Heart left ventricle (tissue), 16 donors: ENCODE measurements at places on chromosomes 11 and 22. TPM values are rescaled to one million over a fixed set of nuclear protein-coding genes. Genes with fewer than 3 reads are reported as not detected.

DNA sequence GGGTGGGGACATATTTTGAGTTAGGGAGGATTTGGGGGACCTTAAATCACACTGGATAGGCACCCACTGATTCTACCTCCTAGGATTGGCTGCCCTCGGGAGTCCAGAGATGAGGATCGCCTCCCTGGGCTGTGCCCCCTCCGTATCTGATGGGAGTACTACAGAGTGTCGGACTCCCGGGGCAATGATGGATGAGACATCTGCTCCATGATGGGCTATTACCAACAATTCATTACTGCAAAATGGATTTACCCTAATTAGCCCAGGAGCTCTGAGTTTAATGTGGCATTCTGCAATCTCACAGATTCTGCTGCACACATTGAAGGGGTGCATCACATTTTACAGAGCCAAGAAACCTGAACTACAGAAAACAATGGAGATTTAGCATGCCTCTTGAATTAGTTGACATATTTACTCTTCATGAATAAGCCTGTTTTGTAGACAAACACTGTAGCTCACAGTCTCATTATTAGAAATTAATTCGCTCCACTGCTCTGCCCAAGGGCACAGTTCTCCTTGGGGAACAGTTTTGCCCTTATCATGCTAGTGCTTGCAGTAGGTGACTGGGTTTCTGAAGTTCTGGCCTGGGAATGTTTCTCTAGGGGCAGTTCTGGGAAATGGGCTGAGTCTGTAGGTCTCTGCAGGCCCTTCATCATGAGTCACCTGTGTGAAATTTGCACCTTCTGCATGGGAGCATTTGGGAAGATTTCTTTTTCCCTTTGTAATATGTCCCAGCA, 217.1 kb upstream of the PLET1 start:
- no peaks in the 10 kb centered on the region for H3K4me1 ChIP-seq
- H3K27ac ChIP-seq: no peak overlapping the region
- H3K4me3 ChIP-seq: no peak overlapping the region
- H3K36me3 ChIP-seq: no peaks in the 10 kb centered on the region

DNA sequence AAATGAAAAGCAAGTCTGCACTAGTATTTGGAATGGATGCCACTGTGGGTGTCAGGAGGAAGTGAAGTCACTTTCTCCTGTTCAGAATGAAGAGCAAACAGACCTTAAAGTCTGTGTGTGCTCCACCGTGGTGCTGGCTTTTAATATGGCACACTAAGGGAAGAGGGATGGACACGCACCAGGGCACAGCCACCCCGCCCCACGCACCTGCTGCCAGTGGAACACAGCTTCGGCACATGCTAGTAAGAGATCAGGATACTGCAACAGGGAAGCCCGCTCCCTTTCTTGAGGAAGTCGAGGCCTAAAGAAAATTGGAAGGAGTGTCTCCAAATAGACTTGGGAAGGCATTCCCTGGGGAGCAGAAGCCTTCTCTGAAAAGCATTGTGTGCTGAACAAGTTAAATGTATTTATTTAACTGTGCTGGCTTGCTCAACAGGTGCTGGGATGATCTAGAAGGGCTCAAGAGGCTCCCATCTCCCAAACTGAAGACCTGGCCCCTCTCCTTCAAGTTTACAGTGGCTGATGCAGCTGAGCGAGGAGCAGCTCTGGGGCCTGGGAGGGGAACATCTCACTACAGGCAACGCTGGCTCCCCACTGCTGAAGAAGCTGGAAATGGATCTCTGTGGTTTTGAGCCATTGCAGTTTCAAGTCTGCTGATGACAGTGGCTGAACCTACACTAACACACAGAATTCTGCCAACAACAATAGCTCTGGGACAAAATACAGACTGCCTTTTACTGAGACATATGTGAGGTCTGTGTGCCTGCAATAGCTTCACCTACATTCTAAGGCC, 504.6 kb upstream of the B3GAT1 start:
- no peak overlapping the region for H3K27ac ChIP-seq
- H3K4me1 ChIP-seq: no peaks in the 10 kb centered on the region
- DNase-seq: no peak
- no peak overlapping the region for H3K4me3 ChIP-seq
- no peaks in the 10 kb centered on the region for H3K36me3 ChIP-seq

- DNase-seq: no peak
- no peaks in the 10 kb centered on the region for H3K27me3 ChIP-seq
- H3K4me3 ChIP-seq: no peak overlapping the region
- H3K4me1 ChIP-seq: peaks cover 32% of the 10 kb centered on the region
- no peak overlapping the region for H3K27ac ChIP-seq
These were observed 6.2 kb downstream of the SRSF8 start for GRCh38 chr11:95072948-95073347.

GRCh38 chr11:11582011-11582701, 39.6 kb downstream of the GALNT18 start:
- H3K4me1 ChIP-seq: peaks cover 39% of the 10 kb centered on the region
- no peaks in the 10 kb centered on the region for H3K36me3 ChIP-seq
- no peak overlapping the region for H3K4me3 ChIP-seq
- H3K27me3 ChIP-seq: no peaks in the 10 kb centered on the region
- DNase-seq: no peak

Gene HBG2
- polyA plus RNA-seq: not detected

Gene SEC14L2
- 0.30 TPM for polyA plus RNA-seq
